Common myeloid progenitor, CD34-positive (primary cell): ENCODE measurements at places on chromosomes 2 and 18.

DNA sequence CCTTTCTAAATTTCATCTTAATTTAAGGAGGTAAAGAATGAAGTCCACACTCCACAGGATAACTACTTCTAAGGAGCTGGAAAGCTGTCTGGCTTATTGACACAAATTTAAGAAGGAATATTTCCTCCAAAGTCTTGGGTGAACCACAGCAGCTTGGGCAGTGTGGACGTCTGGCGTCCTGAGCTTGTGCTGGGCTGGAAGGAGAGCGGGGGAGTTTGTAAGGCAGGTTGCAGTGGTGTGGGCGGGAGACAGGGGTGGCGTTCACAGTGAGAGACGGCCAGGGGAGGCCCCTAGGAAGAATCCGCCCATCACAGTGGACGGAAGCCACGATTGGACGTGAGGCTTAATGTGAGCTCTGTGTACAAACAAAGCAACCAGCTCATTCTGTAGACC is 25.7 kb downstream of the ADI1 start:
- peak; percentile 27 for DNase-seq

- DNase-seq, result no peak
Observed at GRCh38 chr2:171923206-171923605, 945 bp downstream of the HAT1 start.

- DNase-seq, result no peak
Observed at GRCh38 chr18:27583466-27583865, 398.4 kb upstream of the CHST9 start.

DNA sequence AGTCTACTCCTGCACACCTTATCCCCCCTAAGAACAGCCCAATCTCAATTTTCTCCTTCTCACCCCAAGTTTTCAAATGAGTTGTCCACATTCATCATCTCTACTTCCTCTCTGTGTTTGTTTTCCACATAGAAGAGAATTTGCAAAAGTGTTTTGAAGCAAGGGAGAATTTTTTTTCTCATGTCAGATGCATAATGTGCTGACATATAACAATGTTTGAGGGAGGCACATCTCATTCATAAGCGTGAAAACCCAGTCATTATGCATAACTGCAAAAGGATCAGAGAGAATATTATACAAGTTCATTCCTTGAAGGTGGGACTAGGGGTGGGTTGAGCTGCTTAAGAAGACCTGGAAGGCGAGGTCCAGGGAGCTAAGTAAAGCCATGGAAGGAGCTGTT is 80.8 kb upstream of the SLC1A4 start:
- no peak for DNase-seq

GRCh38 chr2:237623428-237624403 is 3.7 kb upstream of the LRRFIP1 start:
- no peak for DNase-seq

GRCh38 chr2:178891265-178891958 is 84.2 kb upstream of the TTN start:
- peak; percentile 76 for DNase-seq

DNA sequence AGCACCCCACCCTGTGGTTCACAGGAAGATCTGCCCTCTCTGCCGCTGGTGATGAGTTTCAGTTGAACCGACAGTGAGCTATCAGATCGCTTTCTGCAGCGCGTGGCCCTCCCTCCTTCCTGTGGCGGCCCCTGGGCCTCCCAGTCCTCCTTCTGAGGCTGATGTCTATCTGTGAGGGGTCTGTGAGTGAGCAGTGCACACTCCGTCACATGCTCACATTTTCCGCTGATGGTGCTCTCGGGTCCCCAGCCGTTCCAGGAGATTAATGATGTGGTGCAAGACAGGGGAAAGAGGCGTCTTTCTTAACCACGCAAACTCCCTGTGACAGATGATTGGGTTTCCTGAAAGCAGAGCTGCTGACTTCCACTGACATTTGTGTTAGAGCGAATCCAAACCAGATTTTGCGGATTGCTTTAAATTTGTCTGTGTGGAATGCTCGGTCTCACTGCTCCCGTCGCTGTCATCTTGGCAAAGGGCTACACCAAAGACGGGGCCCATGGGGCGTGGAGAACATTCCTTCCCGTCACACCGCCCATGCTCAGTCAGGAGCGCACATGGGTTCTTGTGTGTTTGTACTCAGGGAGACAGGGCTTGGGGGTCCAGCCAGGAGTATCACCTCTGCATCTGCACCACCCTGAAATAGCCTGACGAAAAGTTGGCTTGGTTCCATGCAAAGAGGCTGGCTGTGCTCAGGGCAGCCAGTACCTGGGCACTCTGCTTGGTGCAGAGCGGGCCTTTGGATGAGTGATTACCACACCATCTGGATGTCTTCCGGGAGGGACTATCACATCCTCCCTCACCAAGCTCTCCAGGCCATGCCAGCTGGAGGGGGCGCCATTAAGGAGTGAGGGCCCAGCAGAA is 154.7 kb upstream of the HS6ST1 start:
- DNase-seq, result peak; percentile 99

DNA sequence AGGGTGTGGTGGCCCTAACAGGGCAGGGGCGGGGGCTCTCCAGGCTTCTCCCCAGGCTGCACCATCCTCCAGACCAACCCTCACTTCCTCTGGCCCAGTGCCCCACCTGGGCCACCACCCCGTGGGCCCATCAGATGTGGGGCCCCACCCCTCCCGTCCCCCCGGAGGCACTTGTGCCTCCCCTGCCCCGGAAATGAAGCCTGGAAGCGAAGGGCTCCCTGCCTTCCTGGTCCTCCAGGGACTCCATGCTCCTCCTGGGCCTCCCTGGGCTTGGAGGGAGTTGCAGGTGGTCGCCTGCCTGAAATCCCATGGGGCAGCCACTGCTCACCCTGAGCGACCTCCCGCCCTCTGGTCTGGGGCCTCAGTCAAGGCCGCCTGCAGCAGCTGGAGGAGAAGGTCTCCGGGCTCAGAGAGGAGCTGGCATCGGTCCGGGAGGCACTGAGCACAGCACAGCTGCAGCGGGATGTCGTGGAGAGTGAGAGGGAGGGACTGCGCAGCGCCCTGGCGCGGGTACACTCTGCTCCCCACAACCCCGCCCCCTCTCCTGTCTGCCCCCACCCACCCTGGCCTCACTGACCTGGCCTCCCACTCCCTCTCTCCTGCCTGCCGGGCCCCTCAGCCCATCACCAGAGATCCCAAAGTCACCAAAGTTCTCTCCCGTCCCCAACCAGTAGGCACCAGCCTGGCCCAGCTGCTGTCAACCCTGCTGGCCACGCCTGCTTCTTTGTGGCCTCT is 28.0 kb downstream of the CROCC2 start:
- DNase-seq, result no peak
